ENCODE measurements at places on chromosomes 2 and 18. TPM values are rescaled to one million over a fixed set of nuclear protein-coding genes. Genes with fewer than 3 reads are reported as not detected.

- DNase-seq = no peak
Measured at GRCh38 chr2:159840616-159841015, 42.6 kb upstream of the CD302 start.

GRCh38 chr18:33616556-33616955, 38.5 kb downstream of the ASXL3 start:
- DNase-seq = no peak

DNA sequence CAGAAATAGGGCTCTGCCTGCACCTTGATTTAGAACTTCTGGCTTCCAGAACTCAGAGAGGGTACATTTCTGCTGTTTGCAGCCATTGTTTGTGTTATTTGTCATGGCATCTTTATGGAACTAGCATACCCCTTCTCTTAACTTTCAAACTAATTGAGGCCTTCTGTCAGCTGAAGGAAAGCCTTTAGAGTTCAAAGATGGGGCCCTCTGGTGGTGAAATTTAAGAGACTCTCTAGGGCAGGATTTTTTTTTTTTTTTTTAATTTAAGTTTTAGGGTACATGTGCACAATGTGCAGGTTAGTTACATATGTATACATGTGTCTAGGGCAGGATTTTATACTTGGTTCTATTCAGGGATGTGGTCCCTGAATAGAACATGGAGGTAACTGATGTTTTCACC, 260.6 kb upstream of the LINC00305 start:
- no peak for DNase-seq

DNA sequence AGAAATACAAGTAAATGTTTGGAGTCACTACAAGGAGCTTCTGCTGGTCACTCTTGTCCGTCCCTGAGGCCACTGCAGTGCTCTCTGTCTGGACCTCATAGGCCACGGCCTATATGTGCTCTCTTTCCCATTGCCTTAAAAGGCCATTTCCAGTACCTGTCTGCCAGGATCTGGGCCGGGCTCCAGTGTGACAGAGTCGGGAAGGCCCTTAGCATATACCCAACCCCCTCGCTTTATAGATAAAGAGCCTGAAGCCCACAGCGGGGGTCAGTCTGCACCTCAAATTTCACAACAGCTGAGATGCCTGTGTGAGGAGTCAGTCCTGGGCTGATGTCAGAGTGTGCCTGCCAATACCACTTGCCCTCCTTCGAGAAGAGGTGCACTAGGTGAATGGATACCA, 39.9 kb downstream of the ADD2 start:
- DNase-seq = no peak

DNA sequence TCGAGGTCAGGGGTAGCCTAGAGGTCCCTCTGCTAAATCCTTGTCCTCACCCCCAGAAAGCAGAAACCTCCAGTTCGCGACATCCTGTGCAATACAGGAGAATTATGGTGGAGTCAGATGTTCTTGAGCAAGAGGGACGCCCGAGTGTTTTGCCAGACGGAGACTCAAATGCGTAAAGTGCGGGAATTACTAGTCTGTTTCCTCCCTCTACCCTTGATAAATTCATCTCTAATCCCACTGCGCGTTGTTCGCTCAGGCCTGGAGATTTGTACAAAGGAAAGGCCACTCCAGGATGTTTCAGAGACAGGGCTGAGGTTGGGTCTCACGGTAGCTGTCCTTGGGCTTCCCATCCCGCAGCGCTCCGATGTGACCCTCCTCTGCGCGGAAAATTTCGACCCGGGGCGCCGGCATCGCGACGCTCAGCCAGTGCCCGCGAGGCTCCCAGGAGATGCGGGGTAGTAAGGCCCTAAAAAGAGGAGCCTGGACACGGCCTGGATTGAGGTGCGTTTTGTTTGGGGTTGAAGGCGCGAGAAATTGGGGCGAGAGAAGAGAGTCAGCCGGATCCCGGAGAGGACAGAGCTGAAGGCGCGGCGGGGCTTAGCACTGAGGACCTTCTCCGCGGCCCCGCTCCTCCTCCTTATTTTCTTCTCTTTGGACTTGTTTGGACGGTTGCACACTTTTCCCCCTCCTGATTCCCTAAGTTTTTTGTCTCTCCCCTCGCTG, 2.6 kb upstream of the NEUROD1 start:
- DNase-seq = no peak

- no peak for DNase-seq
Measured at GRCh38 chr2:187054501-187055319, 205.7 kb upstream of the ZSWIM2 start.

- DNase-seq = no peak
Measured at GRCh38 chr2:170148161-170148560, 29.8 kb upstream of the MYO3B start.

DNA sequence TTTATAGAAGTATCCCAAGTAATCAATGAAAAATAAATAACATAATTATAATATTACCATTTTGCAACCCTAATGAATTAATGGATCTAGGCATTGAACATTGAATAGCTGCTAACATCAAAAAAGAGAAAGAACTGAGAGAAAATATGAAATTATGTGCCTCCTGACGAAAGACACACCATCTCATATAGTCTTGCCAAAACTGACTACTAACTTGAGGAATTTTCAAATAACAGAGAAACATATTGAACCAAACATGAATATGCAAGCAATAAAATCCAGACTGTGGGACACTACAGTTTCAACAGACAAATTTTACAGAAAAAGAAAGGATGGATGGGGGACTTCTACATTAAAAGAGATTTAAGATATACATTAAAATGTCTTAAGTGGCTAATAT, 165.7 kb downstream of the WDPCP start:
- no peak for DNase-seq

- no peak for DNase-seq
Measured at GRCh38 chr2:34093790-34094189, 494.7 kb upstream of the FAM98A start.

DNA sequence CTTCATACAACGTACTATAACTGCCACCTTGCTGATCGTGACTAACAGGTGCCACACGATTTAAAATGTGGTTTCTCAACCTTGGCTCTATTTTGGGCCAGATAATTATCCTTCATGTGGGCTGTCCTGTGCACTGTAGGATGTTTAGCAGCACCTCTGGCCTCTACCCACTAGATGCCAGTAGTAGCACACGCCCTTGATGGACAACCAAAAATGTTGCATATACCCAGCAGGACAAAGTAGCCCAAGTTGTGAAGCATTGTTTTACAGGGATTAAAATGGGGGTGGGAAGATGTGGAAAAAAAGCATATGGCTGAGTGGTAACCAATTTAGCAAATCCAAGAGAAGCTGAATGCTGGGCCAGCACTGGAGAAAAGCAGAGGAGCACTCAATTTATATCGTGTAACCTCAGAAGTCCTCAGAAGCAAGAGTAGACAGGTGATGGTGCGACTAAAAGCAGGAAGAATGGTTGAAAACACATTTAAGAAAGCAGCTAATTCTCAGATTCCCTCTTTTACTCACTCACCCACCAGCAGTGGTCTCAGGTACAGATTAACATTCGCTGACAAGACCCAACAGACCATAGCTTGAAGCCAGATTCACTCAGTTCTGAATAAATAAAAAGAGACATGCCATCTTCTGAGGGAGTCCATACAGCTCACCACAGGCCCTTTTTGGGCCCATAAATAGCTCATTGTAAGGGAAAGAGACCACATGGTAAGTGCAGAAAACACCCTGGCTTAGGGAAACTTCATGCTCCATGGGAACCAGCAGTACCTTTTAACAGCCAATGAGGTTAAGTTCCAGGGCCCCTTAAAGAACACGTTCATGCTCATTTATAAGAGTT, 50.6 kb downstream of the RAPH1 start:
- no peak for DNase-seq

- no peak for DNase-seq
Measured at GRCh38 chr18:11956371-11957308, 24.7 kb upstream of the IMPA2 start.

GRCh38 chr18:22551536-22552151, 133.9 kb upstream of the CTAGE1 start:
- no peak for DNase-seq

GRCh38 chr2:74740741-74741431, 86.8 kb downstream of the SEMA4F start:
- no peak for DNase-seq

DNA sequence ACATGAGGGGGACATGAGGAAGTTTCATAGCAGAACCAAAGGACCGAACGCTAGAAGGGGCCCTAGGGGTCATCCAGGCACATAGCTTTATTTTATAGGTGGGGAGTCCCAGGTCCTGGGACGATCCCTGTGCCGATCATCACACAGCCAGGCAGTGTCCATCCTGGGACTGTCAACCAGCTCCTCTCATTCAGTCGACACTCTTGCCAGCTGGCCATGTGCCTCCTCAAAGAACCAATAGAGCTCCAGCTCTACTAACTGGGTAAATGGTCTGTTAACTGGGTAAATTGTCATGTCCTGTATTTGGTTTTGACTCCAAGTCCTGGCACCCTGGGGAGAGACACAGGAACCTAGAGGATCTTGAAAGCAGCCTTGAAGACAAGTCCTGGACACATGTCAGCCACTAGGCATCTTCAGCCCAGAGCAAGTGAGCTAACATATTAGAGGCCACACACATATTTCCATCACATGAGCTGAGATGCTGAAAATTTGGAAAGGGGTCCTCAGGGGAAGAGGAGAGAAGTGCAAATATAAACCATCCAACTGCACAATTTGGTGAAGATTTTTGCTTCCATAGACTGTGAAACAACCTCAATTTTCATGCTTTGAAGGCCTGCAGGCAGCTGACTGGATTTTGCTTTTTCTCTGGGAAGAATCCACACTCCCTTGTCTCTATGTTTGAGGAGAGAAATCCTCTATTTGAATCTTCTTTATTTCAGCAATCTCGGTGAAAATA, 361.1 kb upstream of the SLC14A2 start:
- DNase-seq = no peak

DNA sequence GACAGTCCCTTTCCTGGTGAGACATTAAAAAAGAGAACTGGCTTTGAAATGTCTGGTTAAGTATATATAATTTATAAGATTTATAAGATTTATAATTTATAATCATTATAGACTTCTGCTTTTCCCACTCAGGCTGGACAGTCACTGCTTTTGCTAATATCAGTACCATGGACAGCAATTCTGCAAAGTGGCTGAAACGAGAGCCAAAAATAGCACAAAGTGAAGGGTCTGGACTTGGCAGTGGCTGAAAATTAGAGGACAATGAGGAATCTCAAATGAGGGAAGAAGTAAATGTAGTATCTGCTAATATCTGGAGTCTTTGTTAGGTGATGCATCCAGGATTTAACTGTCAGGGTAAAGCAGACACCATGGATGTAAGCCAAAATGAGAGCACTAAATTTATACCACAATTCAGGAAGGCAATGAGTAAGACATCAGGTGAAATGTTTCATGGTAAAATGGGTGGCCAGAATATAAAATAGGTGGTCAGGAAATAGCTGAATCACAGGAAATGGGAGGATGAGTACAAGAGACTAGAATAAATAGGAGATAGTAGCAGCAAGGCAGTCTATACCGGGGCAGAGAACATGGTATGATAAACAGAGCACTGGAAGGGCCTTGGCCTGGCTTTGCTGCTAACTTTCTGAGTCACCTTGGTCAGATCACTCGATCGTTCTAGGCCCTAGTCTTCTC, 39.6 kb upstream of the BOD1L2 start:
- no peak for DNase-seq

DNA sequence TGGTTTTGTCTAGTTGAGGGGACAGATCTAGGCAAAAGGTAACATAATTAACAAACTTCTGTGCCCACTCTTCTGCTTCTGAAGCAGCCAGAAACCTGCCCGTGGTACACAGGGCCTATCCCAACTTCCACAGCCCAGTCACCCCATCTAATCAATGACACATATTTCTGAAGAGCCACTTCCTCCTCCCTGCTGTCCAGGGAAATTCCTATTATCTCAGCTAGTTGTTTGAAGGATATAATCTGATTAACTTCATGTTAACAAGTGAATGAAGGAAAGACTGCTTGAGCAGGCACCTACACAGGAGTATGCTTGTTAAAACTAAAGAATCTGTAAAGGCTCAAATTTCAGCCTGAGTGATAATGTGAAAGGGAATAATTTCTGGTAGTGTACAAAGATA, 61.4 kb downstream of the CCDC148 start:
- DNase-seq = no peak

DNA sequence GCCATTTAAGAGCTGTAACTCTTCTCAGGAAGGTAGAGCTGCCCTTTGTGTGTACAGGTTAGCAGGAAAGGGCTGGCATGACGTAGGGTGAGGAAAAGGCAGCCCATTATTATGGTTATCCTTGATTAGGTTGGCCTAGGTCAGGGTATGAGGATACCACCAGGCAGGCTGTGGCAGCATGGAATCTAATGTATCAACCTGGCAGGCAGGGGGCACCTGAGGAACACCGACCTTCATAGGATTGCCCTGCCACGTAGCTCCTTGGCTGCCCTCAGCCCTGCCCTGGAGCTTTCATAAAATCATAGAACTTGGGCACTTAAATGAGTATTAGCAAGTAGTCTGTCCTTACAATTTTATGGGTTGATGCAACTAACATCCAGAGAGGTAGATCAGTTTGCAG, 261.6 kb downstream of the LTBP1 start:
- no peak for DNase-seq

DNA sequence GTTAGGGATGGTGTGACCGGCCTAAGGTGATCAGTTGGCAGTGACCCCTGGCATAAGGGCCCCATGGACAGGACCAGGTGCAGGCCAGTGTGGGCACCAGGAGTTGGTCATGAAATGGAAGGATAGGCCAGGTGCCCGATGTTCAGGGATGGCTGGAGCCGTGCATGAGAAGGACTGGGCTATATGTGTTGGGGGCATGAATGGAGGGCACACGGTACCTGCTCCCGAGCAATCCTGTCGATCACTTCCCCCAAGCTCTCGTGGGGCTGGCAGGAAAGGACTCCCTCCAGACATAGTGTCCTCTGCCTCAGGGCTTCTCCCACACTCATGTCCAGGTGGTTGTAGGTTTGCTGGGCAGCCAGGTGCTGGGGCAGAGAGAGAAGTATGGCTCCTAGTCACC, 7.6 kb downstream of the PRKAG3 start:
- DNase-seq = no peak

DNA sequence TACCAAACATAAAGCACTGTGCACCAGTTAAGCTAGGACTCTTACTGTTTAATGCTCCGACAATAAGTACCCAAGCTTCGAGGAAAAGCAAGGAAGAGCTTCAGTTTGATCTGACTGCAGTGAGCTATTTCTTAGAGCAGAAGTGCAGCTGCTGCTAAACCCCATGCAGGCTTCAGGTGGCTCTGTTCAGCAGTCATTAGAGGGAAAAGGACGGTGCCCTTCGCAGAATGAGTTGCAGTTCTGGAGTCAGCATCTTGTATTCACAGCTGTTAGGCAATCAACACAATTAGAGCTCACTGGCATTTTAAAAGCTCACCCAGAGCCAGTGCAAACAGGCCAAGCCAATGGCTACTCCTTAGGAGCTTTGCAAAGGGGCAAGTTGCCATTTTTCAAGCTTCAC, 1.5 kb upstream of the CERKL start:
- DNase-seq = no peak

The ANKRD30B gene
- not detected for total RNA-seq

The ZNF521 gene
- 54.1 TPM for total RNA-seq

The CHPF gene
- 78.1 TPM for total RNA-seq

The GPR55 gene
- not detected for total RNA-seq

The GYPC gene
- total RNA-seq = 39.7 TPM

The RBKS gene
- 1.4 TPM for total RNA-seq

The MEP1B gene
- 0.18 TPM for total RNA-seq

The MLPH gene
- 7.7 TPM for total RNA-seq

The TMEM169 gene
- 0.71 TPM for total RNA-seq

The DHRS9 gene
- total RNA-seq = 0.16 TPM

The LIMS3 gene
- 3.1 TPM for total RNA-seq

The FAM237A gene
- not detected for total RNA-seq

The DPYSL5 gene
- total RNA-seq = 2.8 TPM

The DIPK1C gene
- not detected for total RNA-seq

All from mesothelial cell of epicardium (in vitro differentiated cells).